ENCODE measurements at places on chromosomes 12 and 14. TPM values are rescaled to one million over a fixed set of nuclear protein-coding genes. Genes with fewer than 3 reads are reported as not detected.

Gene C12orf76
- polyA plus RNA-seq, result 13.3 TPM

Gene LPAR5
- polyA plus RNA-seq, result 0.58 TPM

Gene PTGER2
- 0.51 TPM for polyA plus RNA-seq

Gene FZD10
- polyA plus RNA-seq, result not detected

Gene FGF23
- polyA plus RNA-seq, result not detected

Gene KSR2
- polyA plus RNA-seq, result 0.33 TPM

Gene FIGNL2
- polyA plus RNA-seq, result 0.46 TPM

Gene CD4
- not detected for polyA plus RNA-seq

Gene HELB
- polyA plus RNA-seq, result 1.3 TPM

Gene AQP2
- not detected for polyA plus RNA-seq

Gene GALNT8
- not detected for polyA plus RNA-seq

Gene NINJ2
- 0.70 TPM for polyA plus RNA-seq

Gene FOXG1
- polyA plus RNA-seq, result 0.07 TPM

Gene PLEKHG7
- polyA plus RNA-seq, result not detected

Gene YY1
- 58.1 TPM for polyA plus RNA-seq

Gene ZNF384
- polyA plus RNA-seq, result 86.4 TPM

- DNase-seq, result no peak
Measured at GRCh38 chr12:122028165-122028904, 6.7 kb downstream of the BCL7A start.

- no peak for DNase-seq
Measured at GRCh38 chr12:46676396-46676795, 149.4 kb downstream of the SLC38A4 start.

DNA sequence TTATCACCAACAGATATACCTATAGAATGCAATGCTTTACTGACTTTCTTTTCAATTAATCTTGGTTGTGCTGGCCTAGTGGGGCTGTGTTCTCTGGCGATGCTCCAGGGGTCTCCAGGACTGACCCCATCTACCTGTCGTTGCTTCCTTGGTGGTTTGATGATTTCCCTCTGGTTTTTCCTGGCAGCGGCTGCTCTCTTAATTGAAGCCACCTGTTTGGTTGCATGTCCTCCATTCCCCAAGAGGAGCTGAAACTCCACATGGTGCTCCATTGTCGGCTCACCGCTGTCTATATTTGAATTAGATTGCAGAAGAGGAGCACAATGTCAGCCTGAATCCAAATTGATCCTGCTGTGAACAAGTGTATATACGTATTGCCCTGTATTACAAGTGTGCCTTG lies 7.1 kb upstream of the IFNG-AS1 start:
- DNase-seq, result no peak

DNA sequence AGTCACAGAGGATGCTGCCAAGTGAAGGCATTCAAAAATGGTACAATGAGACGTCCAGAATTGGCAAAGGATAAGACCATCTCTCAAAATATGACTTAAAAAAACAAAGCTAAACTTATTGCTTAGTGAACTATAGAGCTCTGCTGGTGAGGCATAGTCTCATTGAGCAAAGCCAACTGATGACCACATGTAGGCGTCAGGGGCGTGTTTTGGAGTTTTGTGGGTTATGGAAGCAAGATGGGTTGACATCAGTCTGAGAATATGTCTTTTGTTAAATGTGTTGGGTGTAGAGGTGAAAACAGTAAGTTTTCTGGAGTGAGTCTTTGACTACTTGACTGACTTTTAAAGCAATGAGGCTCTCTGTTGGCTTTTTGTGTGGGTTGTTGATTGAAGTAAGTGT lies 47.2 kb downstream of the ATL1 start:
- DNase-seq, result no peak

DNA sequence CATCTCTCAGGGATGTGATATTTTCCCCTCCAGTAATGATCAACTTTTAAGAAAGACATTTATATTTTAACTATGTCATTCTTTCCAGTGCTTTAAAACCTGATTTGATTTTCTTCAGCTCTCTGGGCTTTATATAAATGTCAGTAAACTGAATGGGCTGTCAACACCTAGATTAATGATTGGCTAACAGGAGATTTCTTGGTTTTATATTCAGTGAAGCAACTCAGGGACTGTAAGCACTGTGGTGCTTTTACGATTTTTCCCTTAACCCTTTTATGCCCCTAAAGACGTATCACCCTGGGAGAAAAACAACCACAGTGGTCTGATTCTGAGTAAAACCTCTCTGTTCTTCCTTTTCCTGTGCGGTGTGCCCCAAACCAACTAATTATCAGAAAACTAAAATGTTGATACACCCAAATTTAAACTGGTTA lies 38.0 kb downstream of the PTGER2 start:
- DNase-seq, result peak; percentile 63

GRCh38 chr14:100652744-100653143 lies 65.5 kb upstream of the BEGAIN start:
- no peak for DNase-seq

- DNase-seq, result no peak
Measured at GRCh38 chr14:50447461-50447860, 50.8 kb upstream of the CDKL1 start.

DNA sequence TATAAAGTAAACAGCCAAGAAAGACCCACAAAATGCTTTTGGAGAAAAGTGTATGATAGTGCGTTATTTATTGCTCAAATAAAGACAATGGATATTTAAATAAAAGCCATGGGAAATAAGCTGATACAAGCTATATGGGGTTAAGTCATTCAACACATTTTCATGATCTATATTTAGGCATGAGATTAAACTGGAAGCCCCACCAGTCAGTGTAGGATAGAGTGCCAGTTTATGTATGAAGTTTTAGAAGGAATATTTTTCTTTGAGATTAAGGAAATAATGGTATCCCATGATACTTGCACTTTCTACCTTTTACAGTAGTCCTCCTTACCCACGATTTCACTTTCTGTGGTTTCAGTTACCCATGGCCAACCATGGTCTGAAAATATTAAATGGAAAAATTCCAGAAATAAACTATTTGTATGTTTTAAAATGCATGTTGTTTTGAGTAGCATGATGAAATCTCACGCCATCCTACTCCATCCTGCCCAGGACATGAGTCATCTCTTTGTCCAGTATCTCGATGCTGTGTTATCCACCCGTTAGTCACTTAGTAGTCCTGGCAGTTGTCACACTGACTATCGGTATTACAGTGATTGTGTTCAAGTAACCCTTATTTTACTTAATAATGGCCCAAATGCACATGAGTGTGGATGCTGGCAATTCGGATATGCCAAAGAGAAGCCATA lies 22.3 kb downstream of the SYT1 start:
- DNase-seq, result peak; percentile 87

- DNase-seq, result no peak
Measured at GRCh38 chr12:67909091-67909531, 80.1 kb upstream of the IFNG-AS1 start.

GRCh38 chr12:88113871-88114270 lies 28.0 kb downstream of the CEP290 start:
- DNase-seq, result no peak

DNA sequence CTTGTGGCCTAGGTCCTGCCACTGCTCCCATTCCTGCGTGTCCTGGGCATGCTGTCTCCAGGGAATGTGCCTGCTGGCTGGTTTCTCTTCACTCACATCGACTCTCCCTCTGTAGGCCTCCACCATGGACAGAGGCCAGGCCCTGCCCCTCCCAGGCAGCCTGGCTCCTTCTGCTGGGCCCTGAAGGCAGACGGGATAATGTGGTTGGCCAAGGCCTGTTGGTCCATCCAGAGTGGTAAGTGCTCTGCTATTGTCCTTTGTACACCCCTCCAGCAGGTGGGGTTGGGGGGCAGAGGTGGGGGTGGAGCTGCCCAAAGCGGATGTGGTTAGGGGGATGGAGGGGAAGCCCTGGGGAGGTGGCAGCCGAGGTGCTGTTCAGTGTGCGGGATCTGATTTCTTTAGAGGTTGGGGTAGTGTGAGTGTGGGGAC lies 9.5 kb upstream of the NR4A1 start:
- DNase-seq, result peak; percentile 51

DNA sequence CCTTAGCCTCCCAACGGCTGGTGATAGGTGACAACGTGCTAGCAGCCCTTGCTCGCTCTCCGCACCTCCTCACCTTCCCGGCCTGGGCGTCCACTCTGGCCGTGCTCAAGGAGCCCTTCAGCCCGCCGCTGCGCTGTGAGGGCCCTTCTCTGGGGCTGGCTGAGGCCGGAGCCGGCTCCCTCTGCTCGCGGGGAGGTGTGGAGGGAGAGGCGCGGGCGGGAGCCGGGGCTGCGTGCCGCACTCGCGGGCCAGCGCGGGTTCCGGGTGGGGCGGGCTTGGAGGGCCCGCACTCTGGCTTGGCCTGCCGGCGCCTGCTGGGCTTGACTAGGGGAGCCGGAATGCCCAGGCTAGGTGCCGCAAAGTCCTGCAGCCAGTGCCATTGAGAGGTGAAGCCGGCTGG lies 131.1 kb downstream of the CCER1 start:
- no peak for DNase-seq

GRCh38 chr12:20274008-20274407 lies 94.3 kb upstream of the PDE3A start:
- DNase-seq, result no peak

DNA sequence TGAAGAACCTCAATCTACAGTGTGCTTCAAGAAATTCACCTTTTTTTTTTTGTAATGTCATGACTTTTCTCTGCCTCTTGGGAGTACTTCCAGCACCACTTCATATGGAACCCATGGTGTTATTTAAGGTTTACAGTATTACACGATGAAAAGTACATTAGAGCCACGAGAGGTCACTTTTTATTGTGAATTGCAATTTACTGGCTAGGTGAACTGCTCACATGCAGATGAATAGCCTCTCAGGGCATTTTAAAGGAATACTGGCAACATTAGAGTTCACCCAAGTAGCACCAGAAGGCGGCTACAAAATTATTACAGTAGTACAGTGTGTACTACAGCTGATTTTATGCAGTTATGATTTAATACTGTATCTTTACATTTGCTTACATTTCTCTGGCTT lies 99.1 kb upstream of the PPP4R3A start:
- DNase-seq, result no peak

- DNase-seq, result no peak
Measured at GRCh38 chr12:62977418-62977817, 42.5 kb upstream of the PPM1H start.

DNA sequence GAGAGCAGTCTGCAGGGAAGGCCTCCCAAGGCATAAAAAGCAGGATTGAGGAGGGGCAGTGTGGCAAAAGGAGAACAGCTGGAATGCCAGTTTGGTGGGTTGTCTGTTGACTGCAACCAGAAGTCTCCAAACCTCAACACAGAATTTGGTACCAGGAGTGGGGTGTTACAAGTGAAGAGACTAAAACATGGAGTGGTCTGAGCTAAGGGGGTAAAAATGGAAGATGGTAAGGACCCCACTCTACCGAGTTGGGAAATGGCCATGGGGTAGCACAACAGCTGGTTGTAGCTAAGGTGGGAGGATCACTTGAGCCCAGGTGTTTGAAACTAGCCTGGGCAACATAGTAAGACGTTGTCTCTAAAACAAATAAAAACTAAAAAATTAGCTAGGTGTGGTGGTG lies 17.8 kb upstream of the KLC1 start:
- DNase-seq, result no peak

- DNase-seq, result no peak
Measured at GRCh38 chr12:118980407-118981014, 830 bp upstream of the SRRM4 start.

- DNase-seq, result no peak
Measured at GRCh38 chr12:76544601-76545261, 14.8 kb downstream of the OSBPL8 start.

- no peak for DNase-seq
Measured at GRCh38 chr12:123998991-123999359, 26.0 kb downstream of the ZNF664 start.

- no peak for DNase-seq
Measured at GRCh38 chr14:75383721-75384120, 44.1 kb upstream of the JDP2 start.

- no peak for DNase-seq
Measured at GRCh38 chr14:56378475-56378877, 201.1 kb upstream of the TMEM260 start.

DNA sequence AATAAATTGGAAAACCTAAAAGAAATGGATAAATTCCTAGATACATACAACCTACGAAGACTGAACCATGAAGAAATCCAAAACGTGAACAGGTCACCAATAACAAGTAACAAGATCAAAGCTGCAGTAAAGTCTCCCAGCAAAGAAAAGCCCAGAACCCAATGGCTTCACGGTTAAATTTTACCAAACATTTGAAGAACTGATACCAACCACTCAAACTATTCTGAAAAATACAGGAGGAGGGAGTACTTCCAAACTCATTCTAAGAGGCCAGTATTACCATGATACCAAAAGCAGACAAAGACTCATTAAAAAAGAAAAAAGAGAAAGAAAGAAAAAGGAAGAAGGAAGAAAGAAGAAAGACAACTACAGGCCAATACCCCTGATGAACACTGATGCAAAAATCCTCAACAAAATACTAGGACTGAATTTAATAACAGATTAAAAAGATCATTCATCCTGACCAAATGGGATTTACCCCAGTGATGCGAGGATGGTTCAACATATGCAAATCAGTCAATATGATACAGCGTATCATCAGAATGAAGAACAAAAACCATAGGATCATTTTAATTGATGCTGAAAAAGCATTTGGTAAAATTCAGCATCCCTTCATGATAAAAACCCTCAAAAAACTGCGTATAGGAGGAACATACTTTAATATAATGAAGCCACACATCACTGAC lies 26.9 kb upstream of the CCDC88C start:
- DNase-seq, result no peak

GRCh38 chr12:28088566-28089272 lies 101.5 kb upstream of the CCDC91 start:
- DNase-seq, result no peak

GRCh38 chr12:24565300-24565699 lies 383.6 kb downstream of the BCAT1 start:
- DNase-seq, result no peak

GRCh38 chr12:122064780-122065588 lies 13.6 kb upstream of the MLXIP start:
- no peak for DNase-seq

- DNase-seq, result no peak
Measured at GRCh38 chr12:49068879-49069506, 786 bp downstream of the RHEBL1 start.

DNA sequence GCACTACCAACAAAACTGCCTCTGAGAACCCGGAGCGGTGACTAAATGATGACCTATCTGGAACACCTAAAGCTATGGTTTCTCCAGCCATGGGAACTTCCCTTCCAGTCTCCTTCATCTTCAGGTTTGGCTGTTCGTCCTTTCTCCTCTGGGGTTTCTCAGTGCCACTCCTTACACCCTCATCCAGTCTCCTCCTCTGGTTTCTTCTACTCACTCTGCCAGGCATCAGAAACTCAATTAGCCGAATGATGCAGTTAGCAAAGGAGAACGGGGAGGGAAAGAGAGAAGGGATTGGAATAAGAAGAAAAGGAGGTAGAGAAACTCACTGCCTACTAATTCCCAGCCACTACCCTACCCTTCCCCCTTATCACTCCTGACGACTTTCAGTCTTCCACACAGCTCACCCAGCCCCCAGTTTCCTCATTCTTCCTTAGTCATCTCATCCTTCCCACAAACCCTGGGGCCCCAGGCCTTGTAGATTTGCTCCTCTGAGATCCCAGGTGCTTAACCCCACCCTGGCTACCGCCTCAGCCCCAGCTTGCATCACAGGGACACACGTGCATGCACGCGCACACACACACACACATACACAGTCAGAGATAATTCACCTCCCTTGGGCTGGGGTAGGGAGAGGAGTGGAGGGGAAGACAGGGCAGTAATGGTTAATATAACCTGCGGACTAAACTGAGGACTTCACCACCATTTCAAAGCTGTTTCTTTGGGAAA lies 13.0 kb downstream of the FGD6 start:
- DNase-seq, result peak; percentile 92

- no peak for DNase-seq
Measured at GRCh38 chr12:50772877-50773276, 9.0 kb downstream of the ATF1 start.

- DNase-seq, result peak; percentile 21
Measured at GRCh38 chr12:62957233-62957953, 22.4 kb upstream of the PPM1H start.

All from A549 (cell line).